GM23248 (cell line): ENCODE measurements at places on chromosomes 5 and 9.
A peak's percentile ranks its signal among the peaks of the same experiment; 100 is the strongest.

DNA sequence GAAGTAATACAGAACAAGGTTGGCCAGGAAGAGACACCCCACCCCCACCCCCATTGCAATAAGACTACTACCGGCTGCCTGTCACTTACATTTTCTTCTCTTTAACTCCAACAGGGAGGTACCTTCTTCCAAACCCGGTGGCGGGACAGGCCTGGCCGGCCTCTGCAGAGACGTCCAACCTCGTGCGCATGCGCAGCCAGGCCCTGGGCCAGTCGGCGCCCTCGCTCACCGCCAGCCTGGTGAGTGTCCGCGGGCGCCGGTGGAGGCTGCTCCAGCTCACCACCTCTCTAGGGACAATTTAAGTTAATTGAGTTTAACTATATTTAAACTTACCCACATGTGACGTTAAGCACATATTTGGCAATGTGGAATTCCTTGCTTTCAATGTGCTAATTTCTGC lies 192.4 kb downstream of the MAST4 start:
- no peak for DNase-seq

GRCh38 chr9:96501633-96502538 lies 51.9 kb downstream of the HABP4 start:
- no peak for DNase-seq

DNA sequence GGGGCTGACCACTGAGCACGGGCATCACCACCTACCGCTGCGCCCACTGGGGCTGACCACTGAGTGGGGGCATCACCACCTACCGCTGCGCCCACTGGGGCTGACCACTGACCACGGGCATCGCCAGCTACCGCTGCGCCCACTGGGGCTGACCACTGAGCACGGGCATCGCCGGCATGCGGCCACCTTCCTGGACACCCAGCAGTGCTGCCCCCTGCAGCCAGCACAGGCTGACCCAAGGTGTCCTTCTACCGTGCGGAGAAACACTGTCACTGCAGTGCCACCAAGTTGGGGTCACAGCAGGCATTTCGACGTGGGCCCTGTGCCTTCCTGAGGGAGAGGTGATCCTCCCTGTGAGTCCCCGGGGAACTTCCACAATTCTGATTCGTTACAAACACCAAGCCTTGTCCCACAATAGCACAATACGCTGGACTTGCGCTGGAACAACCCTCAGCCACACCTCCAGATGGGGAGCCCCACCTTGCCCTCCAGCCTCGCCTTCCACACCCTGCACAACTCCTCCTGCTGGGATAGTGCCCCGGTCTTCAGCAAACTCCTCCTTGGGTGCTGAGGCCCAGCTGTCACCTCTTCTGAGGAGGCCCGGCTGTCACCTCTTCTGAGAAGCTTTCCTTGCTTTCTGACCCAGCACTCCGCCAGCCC lies 90.3 kb upstream of the SARDH start:
- DNase-seq: no peak

DNA sequence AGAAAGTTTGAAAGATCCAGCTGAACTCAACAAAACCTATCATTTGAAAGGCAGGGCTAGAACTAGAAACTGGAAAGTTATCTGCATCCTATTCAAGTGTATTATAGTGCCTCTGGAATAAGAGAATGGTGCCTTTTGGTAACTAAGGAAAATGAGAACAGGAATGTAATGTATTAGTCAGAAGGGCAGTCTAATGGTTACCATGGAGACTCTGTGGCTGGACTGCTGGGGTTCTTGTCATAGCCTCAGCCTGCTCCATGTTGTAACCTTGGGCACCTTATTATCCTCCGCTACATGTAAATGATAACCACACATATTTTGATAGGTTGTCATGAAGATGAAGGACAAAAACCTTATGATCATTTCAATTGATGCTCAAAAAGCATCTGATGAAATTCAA lies 24.6 kb upstream of the IFNB1 start:
- DNase-seq: peak; percentile 64

- DNase-seq: no peak
Measured at GRCh38 chr5:132466433-132467286, 23.9 kb downstream of the IRF1 start.

DNA sequence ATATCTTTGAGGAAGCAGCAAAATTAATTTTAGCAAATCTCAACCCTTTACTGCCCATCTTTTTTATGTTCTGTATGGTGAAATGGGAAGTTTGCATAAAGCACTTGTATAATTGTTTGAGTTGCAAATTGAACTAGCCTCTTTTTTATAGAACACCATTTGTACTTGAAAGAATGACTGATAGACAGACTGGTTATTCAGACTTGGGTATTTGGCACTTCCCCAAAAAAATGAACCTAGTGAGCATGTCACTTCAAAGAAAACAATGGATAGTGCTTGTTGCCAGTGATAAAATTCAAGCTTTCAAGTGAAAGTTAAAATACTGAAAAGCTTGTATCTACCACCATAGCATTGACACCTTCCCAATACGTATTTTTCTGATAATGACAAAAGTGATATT lies 115.8 kb downstream of the ERCC6L2 start:
- no peak for DNase-seq

DNA sequence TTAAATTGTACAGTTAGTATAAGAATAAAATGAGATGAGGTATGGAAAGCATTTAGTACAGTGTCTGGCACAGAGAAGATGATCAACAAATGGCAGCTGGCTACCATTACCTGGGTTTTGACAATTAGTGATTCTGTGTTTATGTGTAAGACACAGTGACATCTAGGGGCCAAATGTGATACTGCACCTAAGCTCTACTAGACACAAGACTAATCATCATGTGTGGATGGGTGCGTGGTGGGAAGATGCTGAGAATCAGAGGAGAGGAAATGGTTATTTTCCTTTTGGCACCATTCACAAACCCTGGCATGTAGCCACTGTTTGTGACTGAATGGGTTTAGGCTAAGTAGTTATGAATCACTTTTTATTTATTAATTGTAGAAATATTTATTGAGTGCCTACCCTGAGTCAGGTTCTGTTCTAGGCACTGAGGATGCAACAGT lies 109.8 kb upstream of the TBC1D2 start:
- peak; percentile 23 for DNase-seq

DNA sequence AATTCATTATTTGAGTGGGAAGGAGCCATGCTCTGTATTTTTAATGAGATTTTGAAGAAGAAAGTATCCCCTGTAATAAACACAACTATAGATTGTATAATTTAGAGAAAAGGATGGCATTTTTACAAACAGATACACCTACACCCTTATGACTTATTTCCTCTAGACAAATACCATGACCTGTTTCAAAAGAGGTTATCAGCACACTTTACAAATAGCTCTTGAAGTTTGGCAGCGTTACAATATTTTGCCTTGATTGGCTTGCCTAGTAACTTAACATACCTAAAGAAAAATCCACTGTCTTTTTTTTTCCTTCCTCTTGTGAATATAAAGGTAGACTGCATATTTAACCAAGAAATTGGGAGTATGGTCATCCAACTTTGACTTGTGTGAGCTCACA lies 28.5 kb upstream of the CETN3 start:
- no peak for DNase-seq

DNA sequence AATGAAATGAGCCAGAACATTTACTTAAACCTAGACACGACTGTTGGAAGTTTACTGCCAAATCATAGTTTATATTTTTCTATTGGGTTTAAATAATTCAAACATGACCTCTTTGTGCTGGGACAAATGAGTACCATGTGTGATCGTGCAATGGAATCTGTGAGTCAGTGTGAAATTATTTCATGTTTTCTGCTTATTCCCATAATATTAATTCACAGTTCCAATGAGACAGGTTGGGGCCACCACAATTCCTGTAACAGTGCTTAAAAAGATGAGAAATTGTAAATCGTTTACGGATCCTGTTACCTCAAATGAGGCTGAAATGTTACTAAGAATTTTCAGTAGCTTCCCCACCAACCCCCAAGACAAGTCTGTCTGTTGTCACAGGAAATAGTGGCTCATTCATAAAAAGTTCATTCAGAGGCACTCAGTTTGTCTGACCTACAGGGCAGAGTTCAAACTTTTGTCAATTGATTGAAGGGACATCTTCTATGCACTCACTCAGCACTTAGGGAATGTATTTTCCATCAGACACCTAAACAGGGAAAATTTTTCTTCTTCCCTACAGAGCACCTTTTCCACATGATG lies 563.9 kb upstream of the ADAMTS16 start:
- DNase-seq: peak; percentile 13
